ENCODE measurements at places on chromosomes 4 and X.
A peak's percentile ranks its signal among the peaks of the same experiment; 100 is the strongest.

GRCh38 chr4:61011051-61011450 lies 189.1 kb upstream of the ADGRL3 start:
- no peak for DNase-seq

- no peak for DNase-seq
Observed at GRCh38 chr4:22787753-22788375, 95.1 kb downstream of the GBA3 start.

DNA sequence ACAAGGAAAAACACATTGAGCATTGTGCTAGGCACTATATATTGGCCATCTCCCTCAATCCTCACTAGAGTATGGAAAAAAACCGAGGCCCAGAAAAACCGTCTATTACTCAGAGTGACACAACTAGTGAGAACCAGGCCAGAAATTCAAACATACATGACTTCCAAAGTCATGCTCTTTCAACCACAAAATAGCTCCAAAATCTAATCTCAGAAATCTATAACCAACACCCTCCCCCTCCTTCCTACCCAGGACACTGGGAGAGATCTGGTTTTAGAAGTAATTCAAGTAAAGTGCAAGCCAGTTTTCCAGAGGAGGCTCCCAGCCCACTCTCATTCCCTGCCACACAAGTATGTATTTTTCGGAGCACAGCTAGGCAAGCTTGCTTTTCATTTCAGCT lies 7.6 kb downstream of the HS3ST1 start:
- DNase-seq, result no peak

GRCh38 chr4:38856046-38856445 lies 571 bp downstream of the TLR6 start:
- DNase-seq, result no peak

GRCh38 chrX:2901367-2902036 lies 27.6 kb downstream of the ARSD start:
- DNase-seq, result peak; percentile 30

DNA sequence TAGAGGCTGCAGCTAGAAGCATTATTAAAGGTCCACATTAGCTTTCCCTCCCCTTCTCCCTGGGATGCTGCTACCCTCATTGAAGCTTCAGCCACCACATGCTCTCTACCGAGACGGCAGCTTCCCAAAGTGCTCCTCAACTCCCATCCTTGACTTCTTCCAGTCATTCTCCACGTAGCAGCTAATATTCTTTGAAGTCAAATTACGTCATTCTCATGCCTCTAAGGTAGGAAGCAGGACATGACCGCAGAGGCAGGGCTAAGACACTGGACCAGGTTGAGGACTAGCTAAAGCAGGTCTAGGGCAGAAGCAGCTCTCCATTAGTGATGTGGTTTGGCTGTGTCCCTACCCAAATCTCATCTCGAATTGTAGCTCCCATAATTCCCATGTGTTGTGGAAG lies 128.3 kb downstream of the SHOX start:
- no peak for DNase-seq

DNA sequence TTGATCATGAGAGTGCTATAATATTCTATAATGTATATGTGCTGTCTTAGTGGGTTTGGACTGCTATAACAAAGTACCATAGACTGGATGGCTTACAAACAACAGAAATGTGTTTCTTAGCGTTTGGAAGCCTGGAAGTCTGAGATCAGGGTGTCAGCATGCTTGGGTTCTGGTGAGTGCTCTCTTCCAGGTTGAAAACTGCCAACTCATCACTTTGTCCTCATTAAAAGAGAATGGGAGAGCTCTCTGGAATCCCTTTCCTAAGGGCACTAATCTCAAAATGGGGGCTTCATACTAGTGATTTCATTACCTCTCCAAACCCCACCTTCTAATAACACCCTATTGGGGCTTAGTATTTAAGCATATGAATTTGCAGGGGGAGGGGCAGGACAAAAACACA lies 33.5 kb upstream of the KCNIP4 start:
- DNase-seq, result no peak

- DNase-seq, result no peak
Observed at GRCh38 chr4:186778134-186778533, 54.5 kb upstream of the FAT1 start.

- no peak for DNase-seq
Observed at GRCh38 chr4:55752810-55753209, 66.8 kb upstream of the EXOC1L start.

GRCh38 chrX:42242004-42242403 lies 318.6 kb upstream of the CASK start:
- DNase-seq, result peak; percentile 79

GRCh38 chrX:21295246-21295820 lies 78.9 kb upstream of the CNKSR2 start:
- no peak for DNase-seq

GRCh38 chrX:85907316-85907715 lies 140.0 kb downstream of the CHM start:
- DNase-seq, result no peak

DNA sequence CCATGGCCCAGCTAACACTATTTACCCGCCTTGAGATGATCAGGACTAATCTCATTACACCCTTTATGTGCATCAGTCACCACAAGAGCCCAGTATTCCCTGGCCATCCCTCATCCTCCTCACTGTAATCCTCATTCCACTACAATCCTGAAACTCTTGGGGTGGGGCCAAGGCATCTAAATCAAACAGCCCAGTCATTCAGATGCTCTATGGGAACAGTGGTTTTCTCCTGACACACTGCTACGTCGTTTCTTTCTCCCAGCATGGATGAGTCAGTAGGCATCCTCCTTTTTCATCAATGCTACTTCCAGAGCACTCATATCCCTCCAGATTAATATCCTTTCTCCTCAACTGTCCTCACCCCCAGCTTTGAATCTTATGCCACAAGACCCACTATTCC lies 5.6 kb downstream of the SDAD1 start:
- peak; percentile 87 for DNase-seq

- no peak for DNase-seq
Observed at GRCh38 chr4:54946741-54947140, 178.7 kb downstream of the KDR start.

DNA sequence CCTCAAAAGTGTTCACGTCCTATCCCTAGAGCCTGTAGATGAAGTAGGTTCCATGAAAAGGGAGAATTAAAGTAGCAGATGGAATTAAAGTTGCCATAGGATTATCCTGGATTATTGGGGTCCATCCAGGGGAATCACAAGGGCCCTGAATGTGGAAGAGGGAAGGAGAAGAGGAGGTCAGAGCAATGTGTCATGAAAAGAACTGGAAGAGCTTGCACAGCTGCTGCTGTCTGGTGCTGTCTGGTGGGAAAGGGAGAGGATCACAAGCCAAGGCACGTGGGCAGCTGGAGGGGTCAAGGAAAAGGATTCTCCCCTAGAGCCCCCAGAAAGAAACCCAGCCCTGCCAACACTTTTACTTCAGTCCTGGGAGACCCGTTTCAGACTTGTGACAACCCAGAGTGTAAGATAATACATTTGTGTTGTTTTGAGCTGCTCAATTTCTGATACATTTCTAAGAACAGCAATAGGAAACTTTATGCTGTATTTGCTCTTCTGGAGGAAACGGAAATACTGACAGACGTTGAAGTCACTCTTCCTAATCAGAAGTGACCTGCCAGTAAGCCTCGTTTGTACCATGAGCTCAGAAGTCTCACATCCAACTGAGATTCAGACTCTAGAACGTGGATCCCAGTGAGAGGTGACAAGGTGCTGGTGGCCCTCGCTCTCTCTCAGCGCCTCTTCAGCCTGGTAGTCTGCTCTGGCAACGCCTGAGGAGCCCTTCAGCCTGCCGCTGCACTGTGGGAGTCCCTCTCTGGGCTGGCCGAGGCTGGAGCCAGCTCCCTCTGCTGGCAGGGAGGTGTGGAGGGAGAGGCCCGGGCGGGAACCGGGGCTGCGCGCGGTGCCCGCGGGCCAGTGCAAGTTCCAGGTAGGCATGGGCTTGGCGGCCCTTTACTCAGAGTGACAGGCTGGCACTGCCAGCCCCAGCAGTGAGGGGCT lies 34.7 kb upstream of the ENPP6 start:
- peak; percentile 72 for DNase-seq

All from NCI-H82 (cell line).